Thoracic aorta (tissue), 2 donors: ENCODE measurements at places on chromosomes 11 and 22. TPM values are rescaled to one million over a fixed set of nuclear protein-coding genes. Genes with fewer than 3 reads are reported as not detected.
A peak's percentile ranks its signal among the peaks of the same experiment; 100 is the strongest.

MMP13 gene
- not detected for total RNA-seq

KCNK7 gene
- not detected for total RNA-seq

FGF19 gene
- not detected for total RNA-seq

TRPM5 gene
- not detected for total RNA-seq

MLC1 gene
- total RNA-seq = 1.6 TPM

UCP3 gene
- total RNA-seq = 0.14 TPM

ZP1 gene
- total RNA-seq = not detected

GRCh38 chr11:12441231-12441861, 64.0 kb downstream of the PARVA start:
- H3K4me3 ChIP-seq = no peak overlapping the region
- H3K4me1 ChIP-seq = peaks cover 5% of the 10 kb centered on the region
- H3K27ac ChIP-seq = no peak overlapping the region
- H3K36me3 ChIP-seq = peaks cover 4% of the 10 kb centered on the region
- no peaks in the 10 kb centered on the region for H3K27me3 ChIP-seq

GRCh38 chr11:67059671-67060070, 3.0 kb downstream of the RHOD start:
- no peaks in the 10 kb centered on the region for H3K27me3 ChIP-seq
- no peak overlapping the region for H3K27ac ChIP-seq
- H3K4me1 ChIP-seq = peaks cover 9% of the 10 kb centered on the region
- no peak for DNase-seq

GRCh38 chr22:19607192-19608002, 83.2 kb upstream of the CLDN5 start:
- H3K4me3 ChIP-seq = no peak overlapping the region
- DNase-seq = no peak
- H3K27me3 ChIP-seq = no peaks in the 10 kb centered on the region
- H3K4me1 ChIP-seq = no peaks in the 10 kb centered on the region
- H3K27ac ChIP-seq = no peak overlapping the region
- no peaks in the 10 kb centered on the region for H3K36me3 ChIP-seq

GRCh38 chr11:73866586-73866996, 10.1 kb downstream of the COA4 start:
- H3K36me3 ChIP-seq = peaks cover 17% of the 10 kb centered on the region
- no peaks in the 10 kb centered on the region for H3K27me3 ChIP-seq
- H3K27ac ChIP-seq = no peak overlapping the region
- DNase-seq = no peak
- no peaks in the 10 kb centered on the region for H3K4me1 ChIP-seq
- H3K4me3 ChIP-seq = no peak overlapping the region

DNA sequence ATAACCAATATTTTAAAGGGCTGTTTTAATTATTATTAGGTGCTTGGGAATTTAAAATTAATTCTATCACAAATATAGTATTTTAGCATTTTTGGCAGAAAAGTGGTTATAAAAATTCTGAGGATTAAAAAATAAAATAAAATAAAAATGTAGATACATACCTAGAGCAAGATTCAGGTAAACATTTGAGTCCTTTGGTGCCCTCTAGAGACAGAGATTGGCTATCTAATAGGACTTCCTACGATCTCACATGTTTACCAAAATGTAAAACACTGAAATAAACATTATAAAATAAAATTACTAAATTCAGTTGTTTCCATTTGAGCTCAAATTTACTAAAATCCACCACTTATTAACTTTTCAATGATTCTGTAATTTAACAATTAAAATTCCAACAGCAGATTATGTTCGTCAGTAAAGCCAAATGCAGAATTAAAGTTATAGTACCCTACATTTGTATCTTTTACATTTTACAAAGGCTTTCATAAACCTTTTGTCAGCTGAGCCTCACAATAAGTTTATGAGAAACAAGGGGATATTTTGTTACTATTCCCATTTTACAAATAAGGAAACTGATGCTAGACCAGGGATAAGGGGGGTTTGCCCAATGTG, 27.7 kb downstream of the SLC36A4 start:
- no peaks in the 10 kb centered on the region for H3K36me3 ChIP-seq
- DNase-seq = no peak
- no peak overlapping the region for H3K4me3 ChIP-seq
- H3K27me3 ChIP-seq = no peaks in the 10 kb centered on the region
- H3K27ac ChIP-seq = no peak overlapping the region

DNA sequence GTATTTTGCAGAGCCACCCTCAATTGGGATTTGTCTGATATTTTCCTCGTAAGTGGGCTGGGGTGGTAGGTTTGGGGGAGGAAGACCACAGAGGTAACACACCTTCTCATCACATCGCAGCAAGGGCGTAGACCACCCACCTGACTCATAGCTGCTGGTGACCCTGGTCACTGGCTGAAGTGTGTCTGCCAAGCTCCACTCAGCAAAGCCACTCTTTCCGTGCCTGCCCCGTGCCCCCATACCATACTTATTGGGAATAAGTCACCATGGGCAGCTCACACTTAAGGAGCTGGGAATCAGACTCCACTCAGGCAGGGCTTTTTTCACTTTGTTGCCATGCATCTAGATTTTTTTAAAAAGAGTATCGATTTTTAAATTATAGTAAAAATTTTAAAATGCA, 111.6 kb downstream of the PHF21B start:
- no peaks in the 10 kb centered on the region for H3K36me3 ChIP-seq
- no peak overlapping the region for H3K27ac ChIP-seq
- no peak overlapping the region for H3K4me3 ChIP-seq
- H3K4me1 ChIP-seq = no peaks in the 10 kb centered on the region

- no peaks in the 10 kb centered on the region for H3K27me3 ChIP-seq
- H3K27ac ChIP-seq = no peak overlapping the region
- H3K4me3 ChIP-seq = no peak overlapping the region
- H3K4me1 ChIP-seq = no peaks in the 10 kb centered on the region
- no peaks in the 10 kb centered on the region for H3K36me3 ChIP-seq
- no peak for DNase-seq
Observed at GRCh38 chr11:14054116-14055107, 91.9 kb downstream of the SPON1 start.

GRCh38 chr11:47111318-47111804, 65.3 kb downstream of the ARFGAP2 start:
- H3K4me3 ChIP-seq = no peak overlapping the region
- no peaks in the 10 kb centered on the region for H3K36me3 ChIP-seq
- no peak overlapping the region for H3K27ac ChIP-seq
- H3K4me1 ChIP-seq = no peaks in the 10 kb centered on the region
- H3K27me3 ChIP-seq = no peaks in the 10 kb centered on the region

- no peaks in the 10 kb centered on the region for H3K27me3 ChIP-seq
- no peak overlapping the region for H3K27ac ChIP-seq
Observed at GRCh38 chr11:17653611-17654010, 65.8 kb upstream of the MYOD1 start.

- DNase-seq = no peak
- no peaks in the 10 kb centered on the region for H3K27me3 ChIP-seq
- H3K36me3 ChIP-seq = no peaks in the 10 kb centered on the region
- H3K27ac ChIP-seq = no peak overlapping the region
- peak overlapping the region; percentile 20 for H3K4me3 ChIP-seq
- H3K4me1 ChIP-seq = peaks cover 21% of the 10 kb centered on the region
Observed at GRCh38 chr11:74321487-74322188, 10.2 kb upstream of the P4HA3 start.

GRCh38 chr11:59078435-59078834, 7.7 kb upstream of the GLYATL1B start:
- no peaks in the 10 kb centered on the region for H3K27me3 ChIP-seq
- H3K4me3 ChIP-seq = no peak overlapping the region
- DNase-seq = no peak

DNA sequence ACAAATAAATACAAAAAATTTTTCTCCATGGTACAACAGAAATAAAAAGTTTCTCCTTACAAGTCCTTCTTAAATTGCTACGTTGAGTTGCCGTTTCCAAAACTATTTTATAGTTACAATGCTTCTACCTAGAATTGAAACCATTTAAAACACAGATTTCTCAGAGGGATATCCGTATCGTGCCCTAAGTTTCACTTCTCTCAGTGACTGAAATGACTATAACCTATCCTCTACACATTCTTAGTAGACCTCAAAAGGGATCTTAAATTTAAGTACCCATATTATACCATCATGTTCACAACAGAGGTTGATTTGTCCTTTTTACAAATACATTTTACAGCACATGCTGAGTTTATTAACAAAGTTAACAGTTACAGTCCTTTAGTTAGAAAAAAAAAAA, 44.1 kb downstream of the USP28 start:
- no peak overlapping the region for H3K27ac ChIP-seq
- no peak for DNase-seq
- no peaks in the 10 kb centered on the region for H3K27me3 ChIP-seq

DNA sequence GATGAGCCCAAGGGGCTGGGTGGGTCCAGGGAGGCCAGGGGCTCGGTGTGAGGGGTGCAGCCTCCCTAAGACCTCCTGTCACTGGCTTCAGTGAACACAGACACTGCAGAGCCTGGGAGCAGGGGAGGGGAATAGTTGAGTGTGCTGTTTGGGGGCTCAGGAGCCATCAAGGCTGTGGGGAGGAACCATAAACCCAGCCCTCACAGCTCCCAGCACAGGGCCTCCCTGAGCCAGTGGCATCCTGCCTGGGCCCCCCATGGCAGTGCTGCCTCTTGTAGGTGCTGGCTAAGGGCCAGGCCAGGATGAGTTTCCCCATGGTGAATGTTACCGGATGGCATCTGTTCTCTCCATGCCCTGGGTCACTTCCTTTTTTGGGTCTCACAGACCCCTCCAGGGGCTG, 25.5 kb downstream of the KCNJ5 start:
- no peaks in the 10 kb centered on the region for H3K27me3 ChIP-seq
- H3K4me1 ChIP-seq = peaks cover 8% of the 10 kb centered on the region
- no peaks in the 10 kb centered on the region for H3K36me3 ChIP-seq
- H3K27ac ChIP-seq = no peak overlapping the region
- no peak for DNase-seq

DNA sequence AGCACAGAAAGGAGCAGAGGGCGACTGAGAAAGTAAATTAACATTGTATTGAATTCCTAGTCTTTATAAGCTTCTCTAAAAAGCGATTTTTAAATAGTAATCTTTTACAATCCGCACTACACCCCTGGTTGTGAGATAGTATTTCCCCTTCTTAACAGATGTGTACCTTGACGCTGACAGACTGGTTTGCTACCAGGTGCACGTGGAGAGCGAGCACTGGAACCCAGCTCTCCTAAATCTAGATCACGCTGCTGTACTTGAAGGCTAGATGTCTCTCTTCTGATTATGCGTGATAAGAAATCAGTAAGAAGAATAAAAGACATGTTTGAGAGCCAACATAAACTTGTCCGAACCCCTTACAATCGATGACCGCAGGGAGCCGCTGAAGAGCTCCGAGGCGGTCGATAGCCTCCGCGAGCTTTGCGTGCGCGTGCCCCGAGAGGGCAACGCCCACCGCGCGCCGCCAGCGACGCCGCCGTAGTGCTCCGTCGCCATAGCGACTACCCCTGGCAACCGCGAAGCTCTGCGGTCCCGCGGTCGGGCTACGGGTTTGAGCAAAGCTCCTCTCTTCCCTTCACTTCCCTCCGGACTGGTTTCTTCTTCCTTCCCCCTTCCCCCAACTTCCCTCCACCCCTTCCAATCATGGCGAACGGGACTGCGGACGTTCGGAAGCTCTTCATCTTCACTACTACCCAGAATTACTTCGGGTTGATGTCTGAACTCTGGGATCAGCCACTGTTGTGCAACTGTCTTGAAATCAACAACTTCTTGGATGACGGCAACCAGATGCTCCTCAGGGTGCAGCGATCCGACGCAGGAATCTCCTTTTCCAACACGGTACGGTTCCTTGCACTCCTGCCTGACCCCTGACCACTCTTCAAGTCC, at the start of gene DYNC2H1:
Gene DYNC2H1 (plus strand): TSS at position 494 of the 885 bp plus-strand sequence. CDS start 149 bp downstream, at position 643.
- peak within 1 kb of the TSS; percentile 72 for H3K4me3 ChIP-seq
- H3K36me3 ChIP-seq = no peaks in the 10 kb centered on the region
- no peaks in the 10 kb centered on the region for H3K27me3 ChIP-seq

DNA sequence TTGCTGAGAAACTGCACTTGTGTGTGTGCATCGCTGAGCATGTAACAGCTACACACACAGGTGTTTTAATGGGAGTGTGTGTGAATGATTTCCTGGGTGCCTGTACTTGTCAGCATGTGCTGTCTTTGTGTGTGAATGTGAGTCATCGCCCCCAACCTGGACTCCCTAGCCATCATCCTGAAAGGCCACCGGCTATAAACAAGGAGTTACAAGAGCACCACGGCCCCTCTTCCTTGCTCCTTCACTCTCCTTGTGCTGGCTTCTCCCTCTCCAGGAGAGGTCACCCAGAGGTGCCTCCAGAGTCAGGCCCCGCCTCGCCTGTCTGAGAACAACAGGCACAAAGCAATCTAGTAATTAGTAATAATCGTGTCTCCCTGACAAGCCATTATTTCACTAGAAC, 419.2 kb downstream of the BUD13 start:
- H3K4me3 ChIP-seq = no peak overlapping the region
- H3K4me1 ChIP-seq = no peaks in the 10 kb centered on the region
- H3K36me3 ChIP-seq = no peaks in the 10 kb centered on the region
- H3K27ac ChIP-seq = no peak overlapping the region
- H3K27me3 ChIP-seq = no peaks in the 10 kb centered on the region

GRCh38 chr11:78583889-78584288, 9.2 kb upstream of the NARS2 start:
- H3K4me3 ChIP-seq = no peak overlapping the region
- no peaks in the 10 kb centered on the region for H3K36me3 ChIP-seq
- no peak overlapping the region for H3K27ac ChIP-seq
- no peaks in the 10 kb centered on the region for H3K4me1 ChIP-seq
- no peaks in the 10 kb centered on the region for H3K27me3 ChIP-seq

GRCh38 chr11:44788536-44789261, 61.9 kb downstream of the TSPAN18 start:
- no peak for DNase-seq
- no peaks in the 10 kb centered on the region for H3K27me3 ChIP-seq
- peaks cover 3% of the 10 kb centered on the region for H3K4me1 ChIP-seq
- H3K27ac ChIP-seq = no peak overlapping the region
- no peak overlapping the region for H3K4me3 ChIP-seq

- no peak overlapping the region for H3K4me3 ChIP-seq
- no peaks in the 10 kb centered on the region for H3K4me1 ChIP-seq
- H3K27ac ChIP-seq = no peak overlapping the region
- DNase-seq = no peak
- no peaks in the 10 kb centered on the region for H3K27me3 ChIP-seq
- H3K36me3 ChIP-seq = no peaks in the 10 kb centered on the region
Observed at GRCh38 chr11:11810764-11811726, 30.7 kb upstream of the USP47 start.

DNA sequence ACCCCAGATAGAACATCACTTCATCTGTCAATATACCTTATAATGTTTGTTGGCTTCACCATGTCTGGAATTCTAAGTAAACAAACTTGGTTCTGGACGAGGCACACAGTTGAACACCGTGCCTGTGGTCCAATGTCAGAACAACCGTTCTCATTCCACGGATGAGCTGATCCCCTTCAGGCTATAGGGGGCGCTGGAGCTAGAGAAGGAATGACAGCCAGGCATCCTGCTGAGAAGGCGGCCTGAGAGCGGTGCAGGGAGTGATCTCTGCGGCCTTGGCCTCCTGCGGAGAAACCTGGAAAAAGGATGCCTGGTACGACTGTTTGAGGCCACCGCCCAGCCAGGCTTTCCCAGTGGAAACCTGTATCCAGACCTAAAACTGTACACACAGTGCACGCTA, 48.7 kb downstream of the FDX1 start:
- no peaks in the 10 kb centered on the region for H3K27me3 ChIP-seq
- H3K4me3 ChIP-seq = no peak overlapping the region
- H3K4me1 ChIP-seq = no peaks in the 10 kb centered on the region
- no peaks in the 10 kb centered on the region for H3K36me3 ChIP-seq
- H3K27ac ChIP-seq = no peak overlapping the region
